Glomerular endothelial cell (primary cell): ENCODE measurements at places on chromosomes 5 and 9.

- no peak for DNase-seq
Observed at GRCh38 chr5:39255406-39255805, 36.0 kb upstream of the FYB1 start.

DNA sequence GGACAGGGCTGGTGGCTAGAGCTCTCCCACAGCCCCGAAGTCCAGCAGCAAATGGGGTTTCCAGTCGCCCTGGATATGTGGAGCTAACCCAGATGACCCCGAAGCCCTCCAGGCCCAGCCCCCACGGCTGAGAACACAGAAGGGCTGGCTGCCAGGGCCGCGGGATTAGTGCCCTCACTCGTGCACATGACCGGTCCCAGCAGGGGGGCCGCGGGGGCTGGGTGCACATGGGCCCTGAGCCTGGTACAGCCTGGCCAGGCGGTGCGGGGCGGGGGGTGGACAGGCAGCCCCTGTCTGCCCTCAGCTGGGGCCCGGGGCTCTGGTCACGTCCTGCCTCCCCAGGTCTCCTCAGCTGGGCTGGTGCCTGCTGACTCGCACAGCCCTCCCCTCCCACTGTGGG lies 5.9 kb downstream of the SSNA1 start:
- no peak for DNase-seq

DNA sequence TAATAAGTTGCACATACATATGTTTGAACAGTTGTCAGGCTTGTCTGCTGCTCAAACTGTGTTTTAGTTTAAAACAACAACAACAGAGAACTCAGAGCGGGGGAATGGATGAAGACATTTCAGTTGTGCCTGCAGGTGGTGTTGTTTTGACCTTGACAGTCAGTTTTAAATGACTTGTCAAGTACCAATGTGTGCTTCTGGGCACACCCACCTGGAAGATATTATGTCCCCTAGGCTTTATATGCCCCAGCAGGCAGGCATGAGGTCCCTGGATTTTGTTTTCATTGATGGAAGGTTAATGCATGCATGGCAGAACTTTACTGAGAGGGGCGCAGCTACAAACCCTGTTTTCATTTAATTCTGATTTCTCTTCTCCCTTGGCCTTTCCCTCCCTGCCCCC lies 84.6 kb downstream of the AOPEP start:
- no peak for DNase-seq

DNA sequence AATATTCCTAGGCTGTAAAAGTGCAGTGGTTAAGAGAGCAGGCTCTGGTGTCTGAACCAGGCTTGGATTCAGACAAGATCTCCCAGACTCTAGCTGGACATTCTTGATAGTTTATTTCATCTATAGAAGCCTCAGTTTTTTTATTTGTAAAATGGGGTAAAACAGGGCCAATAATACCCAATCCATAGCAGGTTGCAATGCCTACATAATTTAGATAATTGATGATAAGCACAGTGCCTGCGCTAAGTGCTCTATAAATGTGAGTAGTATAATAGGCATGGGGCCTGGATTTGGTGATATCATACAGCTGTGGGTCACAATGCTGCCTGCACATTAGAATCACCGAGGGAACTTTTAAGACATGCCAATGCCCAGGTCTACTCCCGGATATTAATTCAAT lies 603.5 kb downstream of the ISL1 start:
- no peak for DNase-seq

DNA sequence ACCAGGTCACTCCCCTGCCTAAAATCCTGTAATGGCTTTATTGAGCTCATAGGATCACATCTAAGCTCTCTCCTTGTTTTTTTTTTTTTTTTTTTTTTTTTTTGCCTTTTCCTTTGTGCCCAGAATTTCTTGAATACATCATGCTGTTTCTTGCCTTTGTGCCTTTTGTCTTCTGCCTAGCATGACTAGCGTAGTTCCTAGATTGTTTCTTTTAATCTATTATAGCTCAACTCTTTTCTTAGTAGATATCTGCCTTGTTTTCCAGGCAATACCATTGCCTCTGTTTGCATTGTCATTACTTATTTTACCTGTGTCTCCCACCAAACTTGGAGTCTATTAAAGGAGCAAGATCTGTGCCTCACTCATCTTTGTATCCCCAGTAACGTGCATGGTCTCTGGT lies 106.1 kb upstream of the C9orf72 start:
- DNase-seq, result no peak

GRCh38 chr5:65142511-65143011 lies 339.2 kb downstream of the ADAMTS6 start:
- DNase-seq, result peak; percentile 37

DNA sequence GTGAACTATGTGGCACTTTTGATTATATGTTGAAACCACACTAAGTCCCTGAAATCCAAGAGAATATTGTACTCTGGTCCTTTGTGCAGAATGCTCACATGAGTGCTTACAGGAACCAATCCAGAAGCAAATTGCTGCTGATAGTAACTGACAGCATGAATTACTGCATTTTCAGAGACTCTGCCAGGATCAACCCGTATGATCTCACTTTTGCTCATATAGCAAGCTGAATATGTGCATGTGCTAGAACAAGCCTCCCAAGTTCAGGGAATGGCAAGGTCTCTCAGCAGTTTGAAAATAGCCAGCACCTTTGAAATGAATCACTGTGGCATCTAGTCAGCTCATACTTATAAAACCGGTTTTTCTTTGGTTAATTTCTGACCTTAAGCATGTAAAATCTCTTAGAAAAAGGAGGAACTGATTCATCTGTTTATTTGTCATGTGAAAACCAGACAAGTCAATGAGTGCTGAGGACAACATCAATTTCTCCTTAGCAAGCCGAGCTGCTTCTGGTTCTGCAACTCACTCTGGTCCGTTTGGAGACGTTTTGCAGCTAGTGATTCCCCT lies 215.7 kb upstream of the ELL2 start:
- DNase-seq, result no peak

- DNase-seq, result no peak
Observed at GRCh38 chr9:110738982-110739381, 70.4 kb downstream of the MUSK start.

DNA sequence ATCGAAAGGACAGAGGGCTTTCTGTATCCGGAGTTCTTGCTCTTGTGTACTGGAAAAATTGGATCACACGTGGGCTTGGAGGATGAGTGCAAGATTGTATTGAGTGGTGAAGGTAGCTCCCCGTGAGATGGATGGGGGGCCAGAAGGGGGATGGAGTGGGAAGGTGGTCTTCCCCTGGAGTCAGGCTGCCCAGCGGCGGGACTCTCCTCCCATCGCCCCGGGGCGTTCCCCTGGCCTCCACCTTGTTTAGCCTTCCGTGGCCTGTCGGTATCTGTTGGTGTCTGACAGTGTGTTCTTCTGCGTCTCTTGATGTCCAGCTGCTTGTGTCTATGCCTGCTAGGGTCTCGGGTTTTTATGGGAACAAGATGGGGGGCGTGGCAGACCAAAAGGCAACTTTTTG lies 54.6 kb upstream of the GABRA6 start:
- DNase-seq, result no peak

DNA sequence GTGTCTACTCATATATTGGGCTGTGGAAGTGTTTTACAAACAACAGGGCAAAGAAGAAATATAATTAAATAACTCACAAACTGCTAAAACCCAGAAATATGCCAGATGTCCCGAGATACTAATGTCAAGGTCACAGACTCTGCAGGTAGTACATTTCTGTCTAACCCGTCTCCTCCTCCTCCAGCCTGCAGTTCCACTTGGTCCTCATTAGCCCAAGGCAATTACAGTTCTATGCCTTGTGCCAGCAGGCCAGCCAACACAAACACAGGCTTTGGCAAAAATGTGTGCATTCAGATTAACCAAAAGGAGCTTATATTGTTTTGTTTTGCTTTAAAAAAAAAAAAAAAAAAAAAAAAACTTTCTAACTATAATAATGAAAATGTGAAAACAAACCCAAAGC lies 148.8 kb downstream of the MYO10 start:
- DNase-seq, result no peak

GRCh38 chr5:96264047-96264446 lies 169.0 kb downstream of the PCSK1 start:
- DNase-seq, result no peak

DNA sequence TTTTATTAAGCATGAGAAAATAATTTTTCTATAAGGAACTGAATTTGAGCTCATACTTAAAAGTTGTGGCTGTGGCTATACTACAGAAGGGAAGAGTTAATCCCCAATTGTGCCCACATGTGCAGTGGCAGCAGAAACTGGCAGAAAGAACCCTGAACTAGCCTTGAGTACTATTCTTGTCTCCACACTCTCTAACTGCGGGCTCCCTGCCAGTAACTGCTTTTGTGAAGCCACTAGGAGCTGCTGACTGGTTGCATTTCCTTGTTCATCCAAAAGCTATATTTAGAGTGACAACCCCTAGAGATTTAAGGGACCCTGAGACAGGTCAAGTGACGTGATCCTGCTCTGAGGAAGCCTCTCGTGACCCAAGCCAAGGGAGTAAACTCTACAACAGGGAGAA lies 238.6 kb downstream of the ELAVL2 start:
- DNase-seq, result no peak

GRCh38 chr5:57341380-57341979 lies 141.1 kb downstream of the ACTBL2 start:
- DNase-seq, result no peak
